NCI-H524 (cell line): ENCODE measurements at places on chromosomes 16 and 17.
A peak's percentile ranks its signal among the peaks of the same experiment; 100 is the strongest.

DNA sequence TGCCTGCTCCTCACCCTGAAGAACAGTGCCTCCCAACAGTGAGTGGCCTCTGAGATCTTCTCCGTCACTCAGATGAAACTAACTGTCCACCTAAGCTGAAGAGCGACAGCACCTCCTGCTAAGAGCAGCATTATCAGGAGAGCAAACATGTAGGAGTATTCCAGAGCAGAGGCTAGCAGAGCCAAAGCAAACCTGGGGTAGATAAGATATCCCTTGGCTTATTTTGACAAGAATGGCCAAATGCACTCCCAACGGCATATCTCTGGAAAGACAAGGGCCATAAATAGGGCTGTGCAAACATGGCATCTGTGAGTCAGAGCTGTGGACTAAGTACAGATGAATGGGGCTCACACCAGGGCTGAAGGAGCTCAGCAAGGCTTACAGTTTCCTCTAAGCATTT is 96.3 kb downstream of the NDEL1 start:
- DNase-seq: no peak

DNA sequence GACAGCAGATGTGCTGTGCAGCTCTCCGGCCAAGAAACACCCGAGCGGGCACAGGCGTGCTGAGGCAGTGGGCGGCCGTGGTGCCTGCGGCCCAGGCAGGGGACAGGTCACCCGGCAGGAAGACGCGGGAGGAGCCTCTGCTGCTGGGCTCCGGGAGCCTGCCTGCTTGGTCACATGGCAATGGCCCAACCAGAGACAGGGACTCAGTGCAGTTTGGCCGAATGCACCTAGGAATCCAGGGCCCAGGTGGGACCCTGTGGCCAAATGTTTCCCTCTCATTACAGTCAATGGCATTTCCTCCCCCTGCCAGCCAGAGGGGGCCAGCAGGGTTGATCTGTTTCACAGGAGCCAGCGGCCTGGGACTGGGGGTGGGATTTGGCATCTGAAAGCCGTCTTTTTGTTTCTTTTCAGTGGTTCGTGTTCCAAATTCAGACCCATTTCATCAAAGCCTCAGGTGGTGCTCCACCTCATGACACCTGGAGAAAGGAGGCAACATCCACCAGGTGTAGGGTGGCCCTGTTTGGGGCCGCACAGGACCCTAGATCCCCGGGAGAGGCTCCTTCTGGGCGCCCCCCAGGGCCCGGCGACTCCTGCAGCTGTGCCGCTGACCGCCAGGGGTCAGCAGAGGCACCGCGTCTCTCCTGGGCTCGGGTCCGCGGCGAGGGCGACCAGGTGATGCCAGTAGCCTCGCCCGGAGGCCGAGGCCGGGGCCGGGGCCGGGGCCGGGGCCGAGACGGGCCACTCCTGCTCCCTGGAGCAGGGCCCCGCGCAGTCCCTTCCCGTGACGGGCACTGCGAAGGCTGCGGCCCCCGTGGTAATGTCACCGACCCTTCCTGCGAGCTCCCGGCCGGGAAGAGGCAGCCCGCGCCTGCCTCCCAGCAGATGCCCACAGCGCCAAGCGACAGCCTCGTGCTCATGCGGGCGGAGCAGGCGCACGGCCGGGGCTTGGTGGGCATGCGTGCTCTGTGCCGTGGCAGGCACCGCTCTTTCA is 118.5 kb downstream of the C16orf78 start:
- peak; percentile 92 for DNase-seq

GRCh38 chr16:15529673-15530072 is 95.3 kb downstream of the BMERB1 start:
- no peak for DNase-seq

- peak; percentile 79 for DNase-seq
Measured at GRCh38 chr17:57243171-57243622, 13.1 kb upstream of the MSI2 start.

DNA sequence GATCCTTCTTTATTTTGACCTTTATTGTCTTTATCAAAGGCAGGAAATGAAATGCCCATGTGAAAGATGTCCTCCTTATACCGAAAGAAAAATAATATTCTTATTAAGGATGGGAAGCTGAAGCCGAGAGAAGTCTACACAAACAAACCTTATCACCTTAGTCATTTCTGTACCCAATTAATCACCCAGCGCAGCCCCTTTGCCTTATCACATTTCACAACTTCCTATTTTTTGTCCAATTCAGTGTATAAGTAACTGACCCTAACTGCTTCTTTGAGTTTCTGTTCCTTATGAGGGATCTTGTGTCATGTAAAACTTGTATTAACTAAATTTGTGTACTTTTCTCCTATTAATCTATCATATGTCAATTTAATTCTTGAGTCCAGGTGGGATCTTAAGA is 16.4 kb upstream of the CCL23 start:
- DNase-seq: no peak

- DNase-seq: no peak
Measured at GRCh38 chr17:39116224-39116623, 35.2 kb downstream of the PLXDC1 start.

DNA sequence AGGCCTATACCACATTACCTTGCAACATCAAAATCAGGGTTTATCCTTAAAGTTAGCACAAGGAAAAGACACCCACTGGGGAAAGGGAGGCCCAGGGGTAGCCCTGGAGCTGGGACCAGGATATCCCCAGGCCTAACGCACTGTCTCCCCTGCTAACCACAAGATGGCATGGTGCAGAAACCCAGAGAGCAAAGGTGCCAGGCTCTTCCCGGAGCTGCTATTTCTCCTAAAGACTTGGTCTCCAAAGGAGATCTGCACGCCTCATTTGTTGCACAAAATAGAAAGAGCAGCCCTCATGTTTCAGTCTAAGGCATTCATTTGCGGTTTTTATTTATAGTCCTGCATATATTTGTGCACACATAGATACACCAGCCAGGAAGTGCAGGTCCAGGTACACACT is 408.6 kb downstream of the SOX9 start:
- no peak for DNase-seq

DNA sequence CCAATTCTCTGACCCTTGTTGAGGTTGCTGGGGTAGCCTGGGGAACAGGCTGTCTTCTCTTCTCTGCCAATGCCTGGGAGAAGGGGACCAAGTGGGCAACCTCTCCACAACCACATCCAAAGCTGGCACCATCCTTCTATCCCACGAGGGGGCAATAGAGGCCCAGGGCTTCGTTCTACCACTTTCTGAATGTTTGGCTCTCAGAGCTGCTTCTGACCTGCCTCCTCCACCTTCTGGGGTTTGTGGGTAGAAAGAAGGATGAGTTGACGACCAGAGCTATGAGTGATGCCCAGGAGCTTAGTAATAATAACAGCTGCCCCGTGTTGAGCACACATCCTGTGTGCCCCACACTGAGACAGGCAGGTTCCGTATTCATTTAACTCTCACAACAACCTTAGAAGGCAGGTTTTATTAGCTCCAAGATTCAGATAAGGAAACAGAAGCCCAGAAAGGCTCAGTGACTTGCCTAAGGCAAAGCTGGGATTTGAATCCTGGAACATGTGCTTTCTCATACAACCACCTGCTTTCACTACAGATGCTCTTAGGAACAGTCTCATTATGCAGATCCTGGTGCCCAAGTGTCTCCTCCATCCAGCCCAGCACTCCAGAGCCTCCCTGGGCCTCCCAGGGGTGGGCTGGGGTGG is 11.1 kb downstream of the TSPOAP1 start:
- DNase-seq: peak; percentile 78

DNA sequence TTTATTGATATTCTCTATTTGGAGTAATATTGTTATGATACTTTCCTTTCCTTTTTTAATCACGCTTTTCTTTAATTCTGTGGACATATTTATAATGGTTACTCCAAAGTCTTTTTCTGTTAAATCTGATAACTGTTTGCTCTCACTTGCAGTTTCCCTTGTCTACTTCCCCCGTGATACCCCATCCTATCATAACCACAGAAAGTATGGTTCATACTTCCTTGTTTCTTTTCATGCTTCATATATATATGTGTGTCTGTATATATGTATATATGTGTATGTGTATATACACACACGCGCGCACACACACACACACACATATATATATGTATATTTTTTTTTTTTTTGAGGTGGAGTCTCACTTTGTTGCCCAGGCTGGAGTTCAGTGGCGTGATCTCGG is 23.5 kb downstream of the SPECC1 start:
- no peak for DNase-seq

- DNase-seq: no peak
Measured at GRCh38 chr17:33297643-33298042, 4.5 kb upstream of the ASIC2 start.

DNA sequence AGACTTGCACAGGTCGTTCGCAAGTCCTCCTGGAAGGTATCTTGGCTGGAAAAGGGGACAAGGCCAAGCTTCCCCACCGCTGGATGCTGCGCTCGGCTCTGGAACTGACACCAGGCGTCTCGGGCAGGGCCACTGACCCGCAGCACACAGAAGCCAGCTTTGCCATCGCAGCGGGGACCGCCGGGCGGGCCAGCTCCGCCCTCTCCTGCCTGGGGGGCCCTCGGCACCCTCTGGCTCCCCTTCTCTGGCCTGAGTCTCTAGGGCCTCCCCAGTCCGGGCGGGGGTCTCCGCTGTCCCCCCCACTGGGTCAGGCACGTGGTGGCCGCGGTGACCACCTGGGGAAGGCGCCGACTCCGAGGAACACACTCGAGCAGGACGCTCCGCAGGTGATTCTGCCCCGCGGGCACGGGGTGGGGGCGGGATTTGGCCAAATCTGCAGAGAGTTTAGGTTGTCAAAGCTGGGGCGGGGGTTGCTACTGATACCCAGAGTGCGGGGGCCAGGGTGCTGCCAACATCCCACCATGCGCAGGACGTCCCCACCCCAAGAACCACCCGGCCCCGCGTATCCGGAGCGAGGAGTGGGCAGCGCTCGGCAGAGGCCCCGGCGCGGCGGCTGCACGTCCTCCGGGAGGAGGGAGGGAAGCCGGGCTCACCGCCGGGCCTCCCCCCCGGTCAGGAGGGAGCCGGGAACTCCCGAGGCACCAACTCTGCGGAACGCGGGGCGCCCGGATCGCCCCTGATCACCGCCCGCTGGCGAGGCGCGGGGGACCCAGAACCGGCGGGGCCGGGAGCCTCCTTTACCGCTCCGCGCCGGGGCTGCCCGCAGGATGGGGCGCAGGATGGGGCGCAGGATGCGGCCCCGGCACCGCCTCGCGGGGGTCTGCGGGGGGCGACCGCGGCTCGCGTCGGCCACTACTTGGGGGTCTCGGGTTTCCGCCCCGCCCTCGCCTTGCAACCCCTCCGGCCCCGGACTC is 744 bp upstream of the METRNL start:
- DNase-seq: no peak

- DNase-seq: no peak
Measured at GRCh38 chr16:15961060-15961511, 11.7 kb downstream of the ABCC1 start.

DNA sequence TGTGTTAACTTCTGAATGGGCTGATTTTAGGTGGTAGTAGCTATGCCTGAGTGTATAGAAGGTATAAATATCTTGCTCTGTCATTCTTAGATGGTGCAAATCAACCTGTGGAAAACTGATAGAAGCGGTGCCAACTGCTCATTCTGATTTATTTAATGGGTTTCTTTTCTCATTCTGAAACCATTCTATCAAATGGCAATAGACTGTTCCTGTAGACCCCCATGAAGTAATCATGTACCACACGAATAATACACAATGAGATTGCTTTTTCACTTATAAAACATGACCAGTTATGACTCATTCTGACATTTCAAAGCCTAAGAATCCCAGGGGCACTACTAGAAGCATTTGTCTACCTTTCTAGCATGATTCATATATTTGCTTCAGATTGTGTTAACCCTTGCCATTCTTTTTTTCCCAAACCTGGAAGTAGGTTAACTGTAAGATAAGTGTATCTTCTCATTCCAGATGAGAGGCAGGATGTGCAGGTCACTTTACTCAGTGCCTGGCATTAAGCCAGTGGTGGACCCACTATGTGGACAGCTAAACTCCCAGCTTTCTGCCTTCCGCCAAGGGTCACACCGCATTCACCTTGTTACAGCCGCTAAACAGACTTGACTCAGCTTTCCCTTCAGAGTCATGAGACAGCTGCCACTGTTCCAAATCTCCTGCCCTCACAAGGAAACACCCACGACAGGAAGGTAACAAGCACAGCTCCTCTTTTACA is 16.4 kb upstream of the SLC16A11 start:
- no peak for DNase-seq

DNA sequence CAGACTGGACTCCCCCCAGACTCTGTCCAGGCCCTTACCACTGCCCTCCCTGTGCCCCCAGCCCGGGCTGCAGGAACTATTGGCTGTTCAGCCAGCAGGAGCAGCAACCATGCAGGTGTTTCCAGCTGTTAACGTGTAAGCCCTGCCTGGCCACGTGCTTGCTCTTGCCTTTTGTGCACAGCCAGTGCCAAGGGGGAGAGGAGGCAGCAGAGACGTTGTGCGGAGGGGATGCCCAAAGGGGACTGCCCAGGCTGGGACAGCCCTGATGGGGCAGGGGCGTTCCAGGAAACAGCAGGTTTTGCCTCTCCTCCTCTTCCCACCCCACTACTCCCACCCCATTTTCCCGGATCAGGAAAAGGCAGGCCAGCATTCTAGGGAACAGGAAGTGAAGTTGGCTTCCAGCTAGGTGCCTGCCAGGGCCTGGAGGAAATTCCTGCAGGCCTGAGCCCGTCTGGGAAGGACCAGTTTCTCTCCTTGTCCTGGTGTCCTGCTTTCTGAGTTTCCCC is 16.7 kb upstream of the LASP1NB start:
- no peak for DNase-seq

GRCh38 chr17:46884552-46884951 is 33.2 kb downstream of the WNT9B start:
- DNase-seq: no peak

DNA sequence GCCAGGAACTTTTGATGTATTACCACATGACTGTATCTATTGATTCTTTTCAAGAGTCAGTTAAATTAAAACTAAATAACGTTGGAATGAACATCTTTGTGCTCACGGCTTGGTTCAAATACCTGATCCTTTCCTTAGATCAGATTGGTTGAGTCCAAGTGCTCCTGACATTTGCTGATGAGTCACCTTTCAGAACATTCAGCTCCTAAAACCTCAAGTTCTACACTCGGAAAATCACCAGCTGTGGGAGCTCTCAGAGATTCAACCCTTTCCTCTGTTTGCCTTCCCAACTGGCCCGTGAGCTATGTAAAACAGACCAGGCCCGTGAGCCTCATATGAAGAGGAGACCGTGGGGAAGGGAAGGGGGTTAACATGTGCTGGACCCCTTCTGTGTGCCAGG is 68.1 kb downstream of the RTN4RL1 start:
- no peak for DNase-seq

- DNase-seq: no peak
Measured at GRCh38 chr17:33871720-33872540, 383.2 kb upstream of the CCL2 start.

- no peak for DNase-seq
Measured at GRCh38 chr17:310111-311010, 42.2 kb downstream of the RPH3AL start.

GRCh38 chr17:19546289-19547065 is 12.8 kb downstream of the SLC47A1 start:
- DNase-seq: no peak

- DNase-seq: no peak
Measured at GRCh38 chr16:10031473-10031872, 150.8 kb downstream of the GRIN2A start.

- no peak for DNase-seq
Measured at GRCh38 chr17:66138120-66138519, 53.8 kb downstream of the CEP112 start.
